Endothelial cell of coronary artery (primary cell): ENCODE measurements at places on chromosomes 6 and 20. TPM values are rescaled to one million over a fixed set of nuclear protein-coding genes. Genes with fewer than 3 reads are reported as not detected.

The GSTA2 gene
- not detected in 2 replicates for total RNA-seq

The EMILIN3 gene
- under 0.01 TPM in 1 of 2 replicates, not detected in the other for total RNA-seq

The PLG gene
- total RNA-seq: not detected in 2 replicates

The CLDN20 gene
- total RNA-seq: not detected in 2 replicates

The GABRR2 gene
- total RNA-seq: 0.19 and 0.54 TPM in 2 replicates
